ENCODE measurements at places on chromosomes 2 and 18.

- DNase-seq: no peak
- H3K36me3 ChIP-seq: no peaks in the 10 kb centered on the region
- H3K27ac ChIP-seq: no peak overlapping the region
- no peaks in the 10 kb centered on the region for H3K27me3 ChIP-seq
- H3K4me3 ChIP-seq: no peak overlapping the region
- H3K4me1 ChIP-seq: no peaks in the 10 kb centered on the region
These were observed 827.9 kb downstream of the TSN start for GRCh38 chr2:122583159-122583917.

GRCh38 chr2:59734743-59735142, 818.7 kb downstream of the BCL11A start:
- no peak for DNase-seq
- H3K36me3 ChIP-seq: no peaks in the 10 kb centered on the region
- H3K27ac ChIP-seq: no peak overlapping the region
- no peak overlapping the region for H3K4me3 ChIP-seq

DNA sequence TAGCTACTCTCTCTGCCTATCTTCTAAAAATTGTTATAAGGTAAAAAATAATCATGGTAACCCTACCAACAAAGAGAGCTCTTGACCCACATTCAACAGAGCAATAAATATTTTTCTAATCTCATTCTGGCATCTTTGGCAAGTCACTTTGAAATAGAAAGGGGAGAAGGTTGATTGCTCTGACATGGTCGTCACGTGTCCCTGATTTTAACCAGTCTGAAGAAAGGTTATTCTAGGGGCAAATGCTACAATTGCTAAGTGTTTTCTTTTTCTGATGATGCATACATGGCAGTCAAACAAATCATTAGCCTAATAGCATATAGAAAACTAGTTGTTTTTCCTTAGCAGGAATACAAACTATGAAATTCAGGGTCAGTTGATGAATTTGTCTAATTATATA, 153.3 kb upstream of the MAP3K20 start:
- no peak overlapping the region for H3K4me3 ChIP-seq
- peak; percentile 46 for DNase-seq
- no peaks in the 10 kb centered on the region for H3K36me3 ChIP-seq
- H3K4me1 ChIP-seq: peaks cover 54% of the 10 kb centered on the region
- no peaks in the 10 kb centered on the region for H3K27me3 ChIP-seq
- peak overlapping the region; percentile 59 for H3K27ac ChIP-seq

DNA sequence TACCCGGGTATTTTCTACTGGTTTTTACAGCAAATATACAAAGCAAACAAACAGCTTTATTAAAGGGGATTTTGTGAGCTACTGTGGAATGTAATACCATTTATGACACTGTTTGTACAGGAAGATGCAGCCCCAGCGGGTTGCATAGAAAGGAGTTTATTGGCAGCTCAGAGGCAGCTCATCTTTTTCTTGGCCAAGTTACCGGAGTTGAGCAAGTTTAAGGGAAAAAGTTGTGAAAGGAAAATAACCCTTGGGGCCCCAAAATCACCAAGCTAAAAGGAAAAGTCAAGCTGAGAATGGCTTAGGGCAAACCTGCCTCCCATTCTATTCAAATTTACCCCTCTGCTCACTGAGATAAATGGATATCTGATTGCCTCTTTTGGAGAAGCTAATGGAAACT, 60.8 kb downstream of the MOB4 start:
- H3K4me1 ChIP-seq: no peaks in the 10 kb centered on the region
- H3K27ac ChIP-seq: peak overlapping the region; percentile 6
- peak; percentile 60 for DNase-seq
- no peaks in the 10 kb centered on the region for H3K27me3 ChIP-seq
- H3K36me3 ChIP-seq: peaks cover 3% of the 10 kb centered on the region

DNA sequence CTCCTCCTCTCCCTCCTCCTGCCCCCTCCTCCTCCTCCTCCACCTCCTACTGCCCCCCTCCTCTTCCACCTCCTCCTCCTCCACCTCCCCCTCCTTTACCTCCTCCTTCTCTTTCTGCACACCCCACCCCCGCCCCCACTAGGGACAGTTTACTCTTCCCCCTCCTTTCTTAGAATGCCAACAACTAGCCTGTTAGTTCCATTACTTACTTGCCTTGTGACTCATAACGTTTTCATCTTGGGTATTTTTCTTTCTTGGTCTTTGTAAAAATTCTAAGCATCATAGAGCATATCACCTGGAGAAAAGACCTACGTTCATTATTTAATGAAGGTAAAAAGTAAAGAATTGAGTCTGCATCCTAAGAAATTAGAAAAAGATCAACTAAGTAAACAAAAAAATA, 165.3 kb downstream of the NEDD4L start:
- no peak for DNase-seq
- H3K27me3 ChIP-seq: no peaks in the 10 kb centered on the region
- peaks cover 12% of the 10 kb centered on the region for H3K4me1 ChIP-seq

GRCh38 chr2:222797261-222797660, 63.6 kb upstream of the ACSL3 start:
- no peak overlapping the region for H3K27ac ChIP-seq
- DNase-seq: no peak
- H3K27me3 ChIP-seq: no peaks in the 10 kb centered on the region
- H3K4me1 ChIP-seq: no peaks in the 10 kb centered on the region
- H3K36me3 ChIP-seq: no peaks in the 10 kb centered on the region

DNA sequence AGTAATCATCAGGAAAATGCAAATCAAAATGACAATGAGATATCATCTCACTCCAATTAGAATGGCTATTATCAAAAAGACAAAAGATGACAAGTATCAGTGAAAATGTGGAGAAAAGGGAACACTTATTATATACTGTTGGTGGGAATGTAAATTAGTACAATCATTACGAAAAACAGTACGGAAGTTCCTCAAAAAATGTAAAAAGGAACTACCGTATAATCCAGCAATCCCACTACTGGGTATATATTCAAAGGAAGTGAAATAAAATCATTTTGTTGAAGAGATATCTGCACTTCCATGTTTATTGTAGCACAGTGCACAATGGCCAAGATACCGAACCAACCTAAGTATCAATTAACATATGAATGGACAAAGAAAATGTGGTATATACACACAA, 52.4 kb upstream of the TEX51 start:
- no peak overlapping the region for H3K4me3 ChIP-seq
- no peaks in the 10 kb centered on the region for H3K27me3 ChIP-seq

DNA sequence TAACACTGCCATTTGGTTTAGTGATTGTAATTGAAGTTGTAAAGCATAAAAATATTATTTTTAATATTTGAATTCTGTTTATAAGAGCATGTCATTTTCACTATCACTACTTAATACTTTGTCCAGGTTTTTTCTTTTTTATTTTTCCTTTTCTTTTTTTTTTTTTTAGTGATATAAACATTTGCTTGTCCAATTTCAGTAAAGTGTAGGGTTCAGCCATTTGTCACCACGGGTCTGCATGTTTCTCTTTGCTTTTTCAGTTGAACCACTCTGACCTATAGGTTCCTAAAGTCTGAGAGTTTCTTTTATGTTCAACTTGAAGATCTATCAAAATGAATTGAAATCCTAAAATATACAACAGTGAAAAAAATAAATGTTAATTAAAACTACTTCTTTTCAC, 48.5 kb upstream of the SPAG16 start:
- no peaks in the 10 kb centered on the region for H3K4me1 ChIP-seq
- H3K36me3 ChIP-seq: no peaks in the 10 kb centered on the region
- H3K4me3 ChIP-seq: no peak overlapping the region
- DNase-seq: no peak
- H3K27ac ChIP-seq: no peak overlapping the region

- H3K4me3 ChIP-seq: no peak overlapping the region
- DNase-seq: no peak
- H3K27ac ChIP-seq: no peak overlapping the region
- no peaks in the 10 kb centered on the region for H3K36me3 ChIP-seq
- peaks cover 35% of the 10 kb centered on the region for H3K27me3 ChIP-seq
- H3K4me1 ChIP-seq: no peaks in the 10 kb centered on the region
These were observed 770 bp downstream of the LYPD6B start for GRCh38 chr2:149039213-149039724.

DNA sequence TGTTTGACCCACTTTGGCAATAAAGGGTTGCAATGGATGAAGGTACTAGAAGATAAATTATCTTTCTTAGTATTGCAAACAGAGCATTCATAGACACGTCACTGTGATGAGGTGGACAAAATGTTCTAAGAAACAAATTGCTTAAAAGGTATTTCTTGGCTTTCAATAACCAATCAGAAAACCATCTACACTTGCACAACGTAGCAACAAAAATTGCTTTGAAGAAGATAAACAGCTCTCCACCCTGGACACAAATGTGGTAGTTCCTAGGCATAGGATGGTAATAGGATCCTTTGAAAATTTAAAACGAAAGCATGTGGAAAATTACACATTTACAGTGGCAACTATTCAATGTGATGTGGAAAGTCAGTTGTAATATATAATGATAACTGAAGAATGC, 439.9 kb upstream of the ETAA1 start:
- no peak for DNase-seq
- H3K4me1 ChIP-seq: no peaks in the 10 kb centered on the region
- no peaks in the 10 kb centered on the region for H3K27me3 ChIP-seq
- no peak overlapping the region for H3K4me3 ChIP-seq
- no peak overlapping the region for H3K27ac ChIP-seq

- no peaks in the 10 kb centered on the region for H3K4me1 ChIP-seq
- H3K4me3 ChIP-seq: no peak overlapping the region
These were observed 89.6 kb downstream of the TTC32 start for GRCh38 chr2:19812166-19812565.

DNA sequence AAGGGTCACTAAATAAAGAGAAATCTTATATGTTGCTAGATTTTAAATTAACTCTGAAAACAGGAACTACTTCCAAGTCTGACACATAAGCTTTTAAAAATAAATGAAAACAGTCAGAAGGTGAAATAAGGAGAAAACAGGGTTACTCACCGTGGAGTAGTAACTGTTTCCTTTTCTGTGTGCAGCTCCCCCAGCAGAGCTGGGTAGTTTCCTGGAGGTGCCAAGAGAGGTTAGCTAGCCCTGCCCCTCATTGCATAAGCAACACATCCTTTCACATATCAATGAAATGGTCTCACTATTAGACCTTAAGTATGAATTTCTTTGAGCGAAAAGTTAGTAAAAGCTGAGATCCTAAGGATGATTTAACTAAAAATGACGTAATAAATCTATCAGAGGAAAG, 54.0 kb upstream of the GPR75 start:
- H3K4me3 ChIP-seq: no peak overlapping the region
- no peak overlapping the region for H3K27ac ChIP-seq
- no peaks in the 10 kb centered on the region for H3K4me1 ChIP-seq
- DNase-seq: no peak

GRCh38 chr2:6784291-6784690, 81.4 kb downstream of the CMPK2 start:
- no peak overlapping the region for H3K4me3 ChIP-seq
- DNase-seq: no peak
- H3K4me1 ChIP-seq: peaks cover 3% of the 10 kb centered on the region
- H3K36me3 ChIP-seq: no peaks in the 10 kb centered on the region
- H3K27ac ChIP-seq: no peak overlapping the region
- peaks cover 3% of the 10 kb centered on the region for H3K27me3 ChIP-seq

DNA sequence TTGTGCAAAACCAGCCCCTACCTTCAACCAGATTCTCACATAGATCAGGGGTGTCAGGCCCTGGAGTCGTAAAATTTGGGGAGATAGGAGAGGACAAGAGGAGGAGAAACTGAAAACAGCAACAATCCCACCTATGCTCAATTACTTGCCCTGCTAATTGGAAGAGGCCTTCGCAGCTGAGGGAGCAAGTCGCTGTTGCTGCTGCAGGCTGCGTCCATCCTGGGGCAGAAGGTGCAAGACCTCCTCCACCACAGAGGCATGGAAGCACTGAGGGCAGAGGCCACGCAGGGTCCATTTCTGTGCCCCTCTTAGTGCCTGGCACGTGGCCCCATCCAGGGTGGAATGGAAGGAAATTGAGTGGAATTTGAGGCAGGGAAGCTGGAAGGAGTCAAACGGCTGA, 36.5 kb downstream of the CNGA3 start:
- DNase-seq: no peak
- peaks cover 13% of the 10 kb centered on the region for H3K4me1 ChIP-seq
- no peak overlapping the region for H3K27ac ChIP-seq
- no peaks in the 10 kb centered on the region for H3K36me3 ChIP-seq
- no peaks in the 10 kb centered on the region for H3K27me3 ChIP-seq

DNA sequence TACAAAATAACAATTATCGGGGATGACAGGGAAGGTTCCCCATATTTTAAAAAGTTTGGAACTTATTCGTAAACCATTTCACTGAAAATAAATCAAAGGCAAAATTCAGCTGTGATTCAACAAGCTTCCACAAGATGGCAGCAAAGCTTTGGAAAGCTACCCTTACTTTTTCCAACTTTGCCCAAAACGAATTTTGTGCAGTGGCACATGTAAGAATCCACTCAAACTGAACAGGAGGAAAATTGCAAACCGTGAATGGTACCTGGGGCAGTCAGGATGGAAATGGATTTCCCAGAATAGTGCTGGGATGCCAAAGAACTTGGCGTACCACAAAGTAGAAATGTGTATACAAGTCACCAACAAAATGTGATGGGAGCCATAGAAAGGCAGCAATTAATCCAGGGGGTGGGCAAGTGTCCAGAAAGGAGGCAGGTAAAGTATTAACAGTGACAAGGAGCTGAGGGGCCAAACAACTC, 10.7 kb downstream of the RPL31 start:
- no peaks in the 10 kb centered on the region for H3K4me1 ChIP-seq
- H3K27me3 ChIP-seq: no peaks in the 10 kb centered on the region
- H3K27ac ChIP-seq: no peak overlapping the region
- no peak overlapping the region for H3K4me3 ChIP-seq

GRCh38 chr2:104537116-104537515, 316.8 kb upstream of the POU3F3 start:
- no peak overlapping the region for H3K4me3 ChIP-seq
- no peaks in the 10 kb centered on the region for H3K4me1 ChIP-seq
- H3K27me3 ChIP-seq: no peaks in the 10 kb centered on the region

DNA sequence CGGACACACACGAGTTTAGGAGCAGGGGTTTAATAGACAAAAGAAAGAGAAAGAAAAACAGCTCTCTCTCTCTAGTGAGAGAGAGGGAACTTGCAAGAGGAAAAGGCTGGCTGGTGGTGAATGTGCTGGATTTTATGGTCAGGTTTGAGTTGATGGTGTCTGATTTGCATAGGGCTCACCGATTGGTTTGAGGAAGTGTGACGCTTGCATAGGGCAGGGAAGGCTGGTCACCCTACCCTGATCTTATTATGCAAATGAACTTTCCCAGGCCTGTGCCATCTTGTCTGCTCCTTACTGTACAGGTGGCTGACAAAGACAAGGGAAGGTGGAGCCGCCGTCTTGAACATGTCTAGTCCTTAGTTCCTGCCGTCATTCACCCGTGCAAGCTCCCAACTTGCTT, 408.9 kb downstream of the RIT2 start:
- H3K4me1 ChIP-seq: no peaks in the 10 kb centered on the region
- H3K27me3 ChIP-seq: no peaks in the 10 kb centered on the region
- DNase-seq: no peak
- no peak overlapping the region for H3K27ac ChIP-seq

DNA sequence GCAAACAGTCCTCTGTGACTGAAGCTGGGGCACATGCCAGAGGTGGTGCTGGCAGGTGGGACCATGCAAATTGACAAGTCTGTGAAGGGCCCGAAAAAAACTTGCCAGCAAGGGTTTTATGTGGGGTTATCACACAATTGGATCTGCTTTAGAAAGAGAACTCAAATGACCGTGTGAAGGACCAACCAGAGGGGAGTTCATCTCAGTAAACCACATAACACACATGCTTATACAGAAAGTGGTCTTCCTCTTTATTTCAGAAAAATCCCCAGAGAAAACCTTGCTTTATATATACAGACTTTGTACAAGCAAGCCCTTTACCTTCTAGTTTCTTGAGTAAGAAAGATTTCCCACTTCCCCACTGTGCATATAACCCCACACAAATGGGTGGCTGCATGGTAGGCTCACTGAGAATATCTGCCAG, 46.7 kb downstream of the KIDINS220 start:
- no peaks in the 10 kb centered on the region for H3K36me3 ChIP-seq
- no peak for DNase-seq
- H3K27me3 ChIP-seq: no peaks in the 10 kb centered on the region
- H3K27ac ChIP-seq: no peak overlapping the region
- no peak overlapping the region for H3K4me3 ChIP-seq
- H3K4me1 ChIP-seq: no peaks in the 10 kb centered on the region
